ENCODE measurements at places on chromosomes 13 and 19.

GRCh38 chr13:76969488-76970365 is 21.4 kb downstream of the ACOD1 start:
- no peak for DNase-seq

DNA sequence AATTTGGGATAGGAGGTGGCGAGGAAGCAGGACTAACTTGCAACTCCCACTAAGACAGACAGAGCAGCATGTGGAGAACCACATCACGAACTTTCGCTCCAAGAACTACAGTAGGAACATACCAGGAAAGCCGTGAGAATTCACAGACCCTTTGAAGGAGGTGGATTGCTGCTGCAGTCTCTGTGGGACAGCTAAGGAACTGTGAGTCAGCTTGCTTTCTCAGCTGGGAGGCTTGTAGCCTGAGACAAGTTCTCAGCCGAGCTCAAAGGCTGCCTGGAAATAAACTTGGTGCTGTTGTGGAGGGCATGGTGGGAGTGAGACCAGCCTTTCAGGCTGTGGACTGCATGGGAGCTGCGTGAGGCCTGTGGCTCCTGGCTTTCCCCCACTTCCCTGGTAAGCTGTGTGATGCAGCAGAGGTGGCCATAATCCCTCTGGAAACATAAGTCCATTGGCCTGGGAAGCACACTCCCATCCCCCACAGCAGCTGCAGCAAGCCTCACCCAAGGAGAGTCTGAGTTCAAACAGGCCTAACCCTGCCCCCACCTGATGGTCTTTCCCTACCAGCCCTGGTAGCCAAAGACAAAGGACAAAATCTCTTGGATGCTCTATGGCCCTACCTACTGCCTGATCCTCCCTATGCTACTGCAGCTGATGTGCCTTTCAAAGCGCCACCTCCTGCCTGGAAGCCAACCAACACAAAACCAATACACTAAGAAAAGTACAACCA is 441.1 kb upstream of the HTR2A start:
- no peak for DNase-seq

- DNase-seq: no peak
Measured at GRCh38 chr13:67001363-67001762, 228.8 kb downstream of the PCDH9 start.

DNA sequence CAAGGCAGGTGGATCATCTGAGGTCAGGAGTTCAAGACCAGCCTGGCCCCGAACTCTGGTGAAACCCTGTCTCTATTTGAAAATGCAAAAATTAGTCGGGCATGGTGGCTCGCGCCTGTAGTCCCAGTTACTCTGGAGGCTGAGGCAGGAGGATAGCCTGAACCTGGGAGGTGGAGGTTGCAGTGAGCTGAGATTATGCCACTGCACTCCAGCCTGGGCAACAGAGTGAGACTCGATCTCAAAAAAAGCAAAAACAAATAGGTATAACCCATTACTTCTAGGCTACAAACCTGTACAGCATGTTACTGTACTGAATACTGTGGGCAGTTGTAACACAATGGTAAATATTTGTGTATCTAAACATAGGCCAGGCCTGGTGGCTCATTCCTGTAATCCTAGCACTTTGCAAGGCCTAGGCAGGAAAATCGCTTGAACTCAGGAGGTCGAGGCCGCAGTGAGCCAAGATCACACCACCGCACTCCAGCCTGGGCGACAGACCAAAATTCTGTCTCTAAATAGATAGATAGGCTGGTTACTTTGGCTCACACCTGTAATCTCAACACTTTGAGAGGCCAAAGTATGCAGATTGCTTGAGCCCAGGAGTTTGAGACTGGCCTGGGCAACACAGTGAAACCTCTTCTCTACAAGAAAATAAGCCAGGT is 63.5 kb downstream of the MYO9B start:
- DNase-seq: no peak

- DNase-seq: no peak
Measured at GRCh38 chr13:57624565-57625435, 6.7 kb upstream of the PCDH17 start.
